NCI-H82 (cell line): ENCODE measurements at places on chromosomes 2 and 18.
A peak's percentile ranks its signal among the peaks of the same experiment; 100 is the strongest.

DNA sequence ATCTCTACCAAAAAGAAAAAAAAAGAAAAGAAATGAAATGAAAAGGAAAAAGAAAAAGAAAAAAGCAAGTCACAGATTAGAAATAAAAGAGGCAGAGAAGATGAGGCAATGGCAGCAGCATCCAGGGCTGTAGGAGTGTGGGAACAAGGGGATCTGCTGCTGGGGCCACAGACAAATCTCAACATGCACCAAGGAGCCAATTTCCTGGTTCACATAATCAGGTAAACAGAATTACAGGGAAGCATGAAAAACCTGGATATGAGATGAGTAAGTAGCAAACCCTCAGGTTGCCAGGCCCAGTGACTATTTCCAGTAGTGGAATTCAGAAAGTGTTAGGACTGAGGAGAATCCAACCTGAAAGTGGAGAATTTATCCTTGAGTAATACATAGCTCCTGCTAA is 77.4 kb upstream of the ARHGAP28 start:
- DNase-seq, result no peak

- peak; percentile 93 for DNase-seq
Observed at GRCh38 chr2:199850718-199851500, at the start of gene FTCDNL1. Gene FTCDNL1, minus strand, starts transcription at chr2:199851192. Its CDS starts 2,230 bp downstream, at chr2:199848962.

GRCh38 chr2:186325827-186326535 is 160.1 kb upstream of the ZC3H15 start:
- DNase-seq, result no peak

DNA sequence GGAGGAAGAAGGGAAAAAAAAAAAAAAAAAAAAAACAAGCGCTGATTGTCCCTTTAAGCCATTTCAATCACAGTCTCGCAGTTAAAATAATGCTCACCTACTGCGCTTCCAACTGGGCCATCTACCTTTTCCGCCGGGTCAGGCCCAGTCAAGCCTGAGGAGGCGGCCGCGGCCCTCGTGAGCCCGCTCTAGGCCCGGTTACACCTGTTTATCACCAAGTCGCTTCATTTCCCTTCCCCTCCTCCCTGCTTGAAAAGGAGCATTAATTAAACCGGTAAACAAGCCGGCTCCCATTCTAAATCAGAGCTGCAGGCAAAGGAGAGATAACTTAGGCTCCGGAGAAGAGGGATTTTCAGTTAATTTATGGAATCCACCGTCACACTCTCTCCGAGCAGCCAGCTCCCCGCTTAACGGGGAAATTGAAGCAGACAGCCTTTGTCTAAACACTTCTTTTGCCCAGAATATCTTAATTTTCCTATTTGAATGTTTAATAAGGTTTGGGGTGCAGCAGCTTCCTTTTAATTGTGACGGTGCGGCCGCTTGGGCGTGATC is 140.1 kb upstream of the SIX3 start:
- DNase-seq, result peak; percentile 33

- DNase-seq, result no peak
Observed at GRCh38 chr2:12043131-12043530, 296.7 kb downstream of the LPIN1 start.

DNA sequence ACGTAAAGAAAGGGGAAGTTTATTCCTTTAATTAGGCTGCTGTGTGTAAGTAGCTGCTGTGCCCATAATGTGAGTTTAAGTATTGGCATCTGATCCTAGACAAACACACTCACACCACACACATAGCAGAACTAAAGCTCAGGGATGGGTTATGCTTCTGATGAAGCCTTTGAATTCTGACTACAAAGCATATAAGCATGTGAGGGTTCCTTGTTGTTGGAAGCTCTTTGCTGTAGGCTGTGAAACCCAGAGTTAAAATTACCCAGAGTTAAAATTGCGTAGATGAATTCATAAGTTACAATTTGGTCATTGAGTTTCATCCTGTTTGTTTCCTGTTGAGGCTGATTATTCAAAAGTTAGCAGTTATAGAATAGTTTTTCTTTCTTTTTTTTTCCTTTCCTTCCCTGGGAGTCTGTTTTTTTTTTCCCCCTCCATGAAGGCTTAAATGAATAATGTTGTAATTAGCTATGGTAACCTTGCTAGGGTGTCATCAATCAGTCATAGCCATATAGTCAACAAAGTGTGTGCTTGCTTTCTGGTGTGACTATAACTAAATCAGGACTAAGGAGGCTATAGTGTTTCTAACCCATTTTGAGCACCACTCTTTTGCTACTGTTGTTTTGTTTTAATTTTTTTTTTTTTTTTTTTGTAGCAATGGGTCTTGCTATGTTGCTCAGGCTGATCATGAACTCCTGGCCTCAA is 426.1 kb downstream of the PARD3B start:
- no peak for DNase-seq

- no peak for DNase-seq
Observed at GRCh38 chr2:148493822-148494563, 150.6 kb upstream of the EPC2 start.

DNA sequence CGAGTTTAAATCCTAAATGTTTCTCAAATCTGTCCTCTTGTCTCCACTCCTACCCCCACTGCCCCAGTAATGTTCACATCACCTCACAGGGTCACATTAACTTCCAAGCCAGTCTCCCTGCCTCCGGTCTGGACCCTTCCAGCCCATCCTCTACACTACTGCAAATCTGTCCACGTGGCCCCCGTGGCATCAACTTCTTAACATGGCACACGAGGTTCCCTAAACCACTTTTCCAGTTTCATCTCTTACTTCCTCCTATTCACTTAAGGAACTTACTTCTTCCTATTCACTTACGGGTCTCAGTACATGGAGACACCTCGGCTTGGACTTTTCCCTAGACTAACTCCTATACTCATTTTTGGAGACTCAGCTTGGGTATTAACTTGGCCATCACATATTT is 27.0 kb downstream of the MRPL33 start:
- no peak for DNase-seq

DNA sequence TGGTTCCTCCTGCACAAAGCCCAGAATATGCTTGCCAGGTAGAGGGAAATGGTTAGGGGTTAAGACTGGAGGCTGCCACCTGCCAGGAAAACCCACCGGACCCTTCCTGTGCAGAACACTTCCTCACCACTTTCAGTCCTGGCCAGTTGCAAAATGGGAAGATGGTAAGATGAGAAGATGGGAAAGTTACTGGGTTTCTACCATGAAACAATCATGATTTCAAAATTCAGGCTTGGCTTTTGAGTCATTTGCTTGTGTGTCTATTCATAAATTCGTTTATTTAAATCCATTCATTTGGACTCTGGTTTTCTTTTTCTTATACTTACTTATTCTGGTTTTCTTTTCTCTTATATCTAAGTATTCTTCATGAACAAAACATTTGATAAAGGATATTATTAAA is 7.2 kb downstream of the BMP10 start:
- DNase-seq, result no peak

DNA sequence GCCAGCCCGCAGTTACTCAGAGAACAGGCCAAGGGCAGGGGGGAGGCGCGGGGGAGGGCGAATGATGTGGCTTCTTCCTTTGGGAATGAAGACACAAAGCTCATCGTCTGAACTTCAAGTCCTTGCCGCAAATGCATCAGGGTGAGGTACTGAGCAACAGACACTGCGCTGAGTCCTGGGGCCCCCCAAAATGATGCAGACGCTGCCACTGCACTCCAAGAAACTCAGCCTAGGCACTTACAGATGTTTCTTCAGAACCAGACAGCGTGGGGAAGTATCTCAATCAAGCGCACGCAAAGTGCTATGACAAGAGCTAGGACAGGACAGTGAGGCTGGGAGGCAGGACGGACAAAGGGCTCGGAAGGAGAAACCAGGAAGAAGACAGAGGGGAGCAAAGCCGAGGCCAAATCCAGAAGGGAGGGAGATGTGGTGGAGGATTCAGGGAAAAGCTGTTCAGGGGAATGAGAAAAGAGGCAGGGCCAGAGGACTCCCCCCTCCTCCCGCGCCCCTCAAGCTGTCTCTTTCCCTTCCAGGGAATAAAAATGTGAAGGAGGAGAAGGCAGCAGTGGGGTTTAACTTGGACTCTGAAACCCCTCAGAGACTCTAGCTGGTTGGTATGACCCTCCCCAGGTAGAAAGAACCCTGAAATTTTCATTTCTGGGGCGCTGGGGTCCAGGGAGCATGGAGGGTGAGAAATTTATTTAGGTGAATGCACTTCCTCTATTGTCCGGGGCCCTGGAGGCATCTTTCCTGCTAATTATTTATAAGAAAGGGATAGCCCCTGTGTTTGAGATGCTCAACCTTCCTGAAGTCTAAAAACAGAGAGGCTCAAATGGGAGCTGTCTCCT is 34.9 kb downstream of the CIB4 start:
- DNase-seq, result peak; percentile 72

DNA sequence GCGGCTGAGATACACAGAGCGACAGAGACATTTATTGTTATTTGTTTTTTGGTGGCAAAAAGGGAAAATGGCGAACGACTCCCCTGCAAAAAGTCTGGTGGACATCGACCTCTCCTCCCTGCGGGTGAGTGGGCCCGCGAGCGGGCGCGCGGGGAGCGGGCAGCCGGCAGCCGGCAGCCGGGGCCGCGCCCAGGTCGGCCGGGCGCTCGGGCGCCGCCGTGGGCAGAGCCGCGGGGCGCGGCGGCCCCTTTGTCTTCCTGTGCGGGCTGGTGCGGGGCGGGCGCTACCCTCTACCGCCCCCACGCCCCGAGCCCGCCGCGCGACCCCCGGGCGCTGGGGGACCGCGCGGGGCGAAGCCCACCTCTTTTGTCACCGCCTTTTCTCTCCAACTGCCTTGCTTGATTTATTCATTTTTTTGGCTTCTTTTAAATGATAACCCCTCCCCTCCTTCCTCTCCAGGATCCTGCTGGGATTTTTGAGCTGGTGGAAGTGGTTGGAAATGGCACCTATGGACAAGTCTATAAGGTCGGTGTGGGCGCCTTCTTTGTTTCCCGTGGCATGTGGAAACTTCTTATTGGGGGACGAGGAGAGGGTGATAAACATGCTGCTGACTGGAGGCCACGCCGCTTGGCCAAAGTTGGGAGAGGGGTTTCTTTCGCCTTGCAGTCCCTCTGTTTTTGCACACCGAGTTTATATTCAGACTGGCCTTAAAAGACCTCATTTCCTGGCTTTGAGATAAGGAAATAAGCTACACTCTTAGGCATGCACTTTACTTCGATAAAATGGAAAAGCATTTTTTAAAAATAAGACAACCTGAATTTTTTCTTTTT is 722 bp downstream of the MAP4K4 start:
- peak; percentile 60 for DNase-seq

DNA sequence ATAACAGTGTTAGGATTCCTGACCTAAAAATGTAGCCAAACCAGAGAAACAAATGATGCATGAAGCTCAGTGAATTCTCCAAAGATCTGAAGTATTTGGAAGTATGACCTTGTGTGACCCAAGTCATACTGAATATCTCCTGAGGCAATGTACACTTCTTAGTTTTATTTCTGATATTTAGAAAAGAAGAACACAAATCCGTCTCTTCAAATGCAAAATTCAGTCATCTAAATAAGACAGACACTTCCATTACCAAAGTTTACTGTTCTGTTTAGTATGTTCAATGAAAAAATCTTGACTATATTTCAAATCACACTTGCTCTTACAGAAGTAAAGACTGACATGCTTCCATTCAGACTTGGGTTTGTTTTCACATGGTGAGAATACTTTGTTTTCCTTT is 495.7 kb downstream of the RIT2 start:
- no peak for DNase-seq
